T-helper 17 cell (primary cell): ENCODE measurements at places on chromosomes 5 and 9.

- no peak for DNase-seq
- H3K4me3 ChIP-seq = no peak overlapping the region
- no peaks in the 10 kb centered on the region for H3K4me1 ChIP-seq
- no peak overlapping the region for H3K27ac ChIP-seq
- no peaks in the 10 kb centered on the region for H3K27me3 ChIP-seq
Measured at GRCh38 chr5:125269926-125270325, 523.5 kb upstream of the ZNF608 start.

DNA sequence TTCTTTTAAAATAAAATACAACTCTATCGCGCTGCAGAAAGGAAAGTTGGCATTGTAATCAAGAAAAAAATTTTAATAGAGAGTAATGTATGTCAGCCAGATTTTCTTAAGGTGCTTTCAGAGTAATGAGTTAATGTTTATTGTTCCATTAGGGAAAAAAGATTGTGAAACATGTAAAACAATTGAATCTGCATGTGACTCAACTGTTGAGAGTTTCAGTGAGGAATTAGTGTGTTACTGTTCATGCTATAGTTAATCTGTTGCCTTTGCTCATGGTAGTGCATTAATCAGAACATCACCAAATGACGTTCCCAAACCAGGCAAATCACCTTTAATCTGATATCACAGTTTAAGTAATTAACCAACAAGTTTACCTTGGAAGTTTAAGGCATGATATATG, 600.5 kb downstream of the NR2F1-AS1 start:
- no peaks in the 10 kb centered on the region for H3K27me3 ChIP-seq
- no peak overlapping the region for H3K4me3 ChIP-seq
- H3K36me3 ChIP-seq = no peaks in the 10 kb centered on the region
- H3K4me1 ChIP-seq = no peaks in the 10 kb centered on the region
- DNase-seq = no peak

GRCh38 chr5:73103870-73104299, 16.5 kb upstream of the TMEM171 start:
- peaks cover 27% of the 10 kb centered on the region for H3K27me3 ChIP-seq
- no peaks in the 10 kb centered on the region for H3K4me1 ChIP-seq
- H3K27ac ChIP-seq = no peak overlapping the region
- no peak for DNase-seq
- H3K4me3 ChIP-seq = no peak overlapping the region

DNA sequence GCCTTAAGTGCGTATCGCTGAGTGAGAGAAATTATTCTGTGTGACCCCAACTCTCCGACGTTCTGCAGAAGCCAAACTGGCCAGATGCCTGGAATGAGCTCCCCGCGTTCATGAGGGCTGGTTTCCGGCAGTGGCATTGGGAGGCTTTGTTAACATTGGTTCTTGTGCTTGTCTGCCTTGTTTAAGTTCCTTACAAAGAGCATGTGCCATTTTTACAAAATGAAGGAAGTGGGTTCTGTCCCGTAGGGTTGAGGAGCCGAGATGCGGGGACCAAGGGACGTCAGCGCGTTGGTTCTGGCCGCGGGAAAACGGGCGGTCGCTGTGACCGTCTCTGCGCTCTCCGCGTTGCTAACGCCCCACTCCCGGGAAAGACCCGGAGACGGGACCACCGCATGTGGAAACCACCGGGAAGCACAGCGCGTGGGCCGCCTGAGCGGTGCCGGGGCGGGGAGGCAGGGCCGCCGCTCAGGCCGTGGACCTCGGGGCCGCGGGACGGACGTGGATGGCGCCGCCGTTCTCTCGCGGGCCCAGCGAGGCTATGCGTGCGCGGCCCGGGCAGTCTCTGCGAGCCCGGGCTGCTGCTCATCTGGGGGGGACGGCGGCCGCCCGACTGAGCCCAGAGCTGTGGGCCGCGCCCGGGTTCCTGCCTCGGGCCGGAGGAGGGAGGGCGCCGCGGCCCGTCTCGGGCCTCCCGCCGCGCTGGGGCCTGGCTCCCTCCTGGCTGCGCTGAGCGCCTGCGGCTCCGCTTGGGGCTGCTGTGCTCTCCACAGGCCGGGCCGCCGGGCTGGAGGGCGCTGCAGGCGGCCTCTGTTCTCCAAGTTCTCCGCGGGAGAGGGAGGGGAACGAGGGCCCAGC, 13.4 kb downstream of the RABL6 start:
- peaks cover 3% of the 10 kb centered on the region for H3K36me3 ChIP-seq
- peaks cover 7% of the 10 kb centered on the region for H3K4me1 ChIP-seq
- DNase-seq = no peak
- H3K27ac ChIP-seq = no peak overlapping the region

DNA sequence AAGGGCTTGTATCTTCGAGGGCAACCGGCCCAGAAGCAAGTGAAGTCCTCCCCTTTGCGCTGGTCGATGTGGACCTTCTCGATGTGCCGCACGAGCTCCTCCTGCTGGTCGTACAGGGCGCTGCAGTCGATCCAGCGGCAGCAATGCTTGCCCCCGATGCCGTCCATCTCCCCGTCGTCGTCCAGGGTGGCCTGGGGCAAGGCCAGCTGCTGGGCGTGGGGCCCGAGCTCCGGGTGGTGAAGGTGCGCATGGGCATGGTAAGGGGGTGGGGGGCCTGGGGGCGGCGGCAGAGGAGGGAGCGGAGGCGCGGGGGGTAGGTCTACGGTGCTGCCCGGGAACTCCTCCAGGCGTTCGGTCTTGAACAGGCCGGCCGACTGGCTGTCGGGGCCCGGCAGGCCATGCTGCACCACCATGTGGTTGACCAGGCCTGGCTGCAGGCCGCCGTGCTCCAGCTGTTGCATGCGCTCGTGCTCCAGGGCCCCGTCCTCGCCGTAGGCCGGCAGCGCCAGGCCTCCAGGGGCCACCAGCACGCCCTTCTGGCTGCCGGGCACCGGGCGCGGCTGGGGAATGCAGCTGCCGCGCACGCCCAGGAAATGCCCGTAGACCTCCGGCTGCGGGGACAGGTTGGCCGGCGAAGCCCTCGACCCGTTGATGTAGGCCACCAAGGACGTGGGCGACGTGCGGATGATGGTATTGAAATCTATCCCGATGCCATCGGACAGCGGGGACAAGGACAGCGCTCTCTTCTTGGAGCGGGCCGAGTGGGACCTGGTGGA, 181.8 kb downstream of the GLIS3 start:
- H3K27ac ChIP-seq = no peak overlapping the region
- peak; percentile 32 for DNase-seq
- no peaks in the 10 kb centered on the region for H3K4me1 ChIP-seq
- H3K36me3 ChIP-seq = no peaks in the 10 kb centered on the region
- peaks cover 13% of the 10 kb centered on the region for H3K27me3 ChIP-seq
